ENCODE measurements at places on chromosomes 6 and 20.

DNA sequence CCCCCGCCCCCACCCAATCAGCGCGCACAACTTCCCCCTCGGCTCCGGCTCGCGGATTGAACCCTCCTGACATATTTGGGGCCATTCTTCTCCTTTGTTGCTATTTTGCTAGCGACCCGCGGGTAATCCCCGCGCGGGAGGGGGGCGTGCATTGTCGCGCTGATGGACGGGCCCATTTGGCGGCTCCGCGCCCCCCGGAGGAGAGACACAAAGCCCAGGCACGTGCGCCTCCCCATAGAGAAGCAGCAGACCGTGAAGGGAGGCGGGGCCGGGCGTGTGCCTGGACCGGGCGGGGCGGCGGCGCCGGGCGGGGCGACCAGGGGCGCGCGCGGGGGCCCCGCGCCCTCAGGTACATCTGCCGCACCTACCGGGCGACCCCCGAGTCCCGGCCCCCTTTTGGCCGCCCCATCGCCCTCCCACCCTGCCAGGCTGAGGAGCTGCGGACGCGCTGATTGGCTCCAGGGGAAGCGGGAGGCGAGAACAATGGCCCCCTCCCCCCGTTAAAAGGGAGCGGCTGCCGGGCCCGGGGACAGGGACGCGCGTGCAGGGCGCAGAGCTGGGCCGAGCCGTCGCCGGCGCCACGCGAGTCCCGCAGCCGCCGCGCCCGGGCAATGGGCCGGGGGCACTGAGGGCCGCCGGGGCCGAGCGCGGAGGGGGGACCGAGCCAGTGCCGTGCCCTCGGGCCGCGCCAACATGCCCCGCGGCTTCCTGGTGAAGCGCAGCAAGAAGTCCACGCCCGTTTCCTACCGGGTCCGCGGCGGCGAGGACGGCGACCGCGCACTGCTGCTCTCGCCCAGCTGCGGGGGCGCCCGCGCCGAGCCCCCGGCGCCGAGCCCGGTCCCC lies at the start of gene INSM1:
Gene INSM1, plus strand, starts transcription at position 530 of the 843 bp plus-strand sequence. Its CDS starts 164 bp downstream, at position 694.
- no peaks in the 10 kb centered on the region for H3K4me1 ChIP-seq
- no peak for DNase-seq
- no peak within 1 kb of the TSS for H3K4me3 ChIP-seq
- no peaks in the 10 kb centered on the region for H3K36me3 ChIP-seq
- H3K27ac ChIP-seq = no peak within 1 kb of the TSS

DNA sequence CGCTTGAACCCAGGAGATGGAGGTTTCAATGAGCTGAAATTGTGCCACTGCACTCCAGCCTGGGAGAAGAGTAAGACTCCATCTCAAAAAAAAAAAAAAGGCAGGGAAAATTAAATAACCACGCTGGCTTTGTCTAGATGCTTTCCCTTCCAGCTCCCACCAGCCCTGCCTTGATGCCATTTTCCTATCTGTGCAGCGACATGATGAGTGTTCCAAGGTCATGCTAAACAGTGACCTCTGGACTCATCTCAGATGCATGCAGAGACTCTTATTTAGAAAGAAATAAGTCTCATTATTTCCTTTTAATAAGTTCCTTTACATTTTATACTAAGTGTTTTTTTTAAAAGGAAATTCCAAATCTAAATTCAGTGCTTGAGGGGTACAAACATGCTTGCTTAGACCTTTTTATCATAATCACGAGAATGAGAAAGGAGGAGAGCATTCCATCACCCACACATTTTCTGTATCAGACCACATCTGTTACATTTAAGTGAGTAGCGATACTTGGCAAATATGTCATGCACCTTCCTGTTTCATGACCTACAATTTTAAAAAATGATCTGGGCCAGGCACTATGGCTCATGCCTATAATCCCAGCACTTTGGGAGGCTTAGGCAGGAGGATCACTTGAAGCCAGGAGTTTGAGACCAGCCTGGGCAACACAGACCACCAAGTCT lies 101.1 kb upstream of the RREB1 start:
- no peaks in the 10 kb centered on the region for H3K36me3 ChIP-seq
- DNase-seq = no peak
- no peak overlapping the region for H3K27ac ChIP-seq

GRCh38 chr6:37513576-37513975 lies 13.9 kb upstream of the CCDC167 start:
- H3K27ac ChIP-seq = no peak overlapping the region
- no peaks in the 10 kb centered on the region for H3K36me3 ChIP-seq
- H3K4me1 ChIP-seq = peaks cover 43% of the 10 kb centered on the region

DNA sequence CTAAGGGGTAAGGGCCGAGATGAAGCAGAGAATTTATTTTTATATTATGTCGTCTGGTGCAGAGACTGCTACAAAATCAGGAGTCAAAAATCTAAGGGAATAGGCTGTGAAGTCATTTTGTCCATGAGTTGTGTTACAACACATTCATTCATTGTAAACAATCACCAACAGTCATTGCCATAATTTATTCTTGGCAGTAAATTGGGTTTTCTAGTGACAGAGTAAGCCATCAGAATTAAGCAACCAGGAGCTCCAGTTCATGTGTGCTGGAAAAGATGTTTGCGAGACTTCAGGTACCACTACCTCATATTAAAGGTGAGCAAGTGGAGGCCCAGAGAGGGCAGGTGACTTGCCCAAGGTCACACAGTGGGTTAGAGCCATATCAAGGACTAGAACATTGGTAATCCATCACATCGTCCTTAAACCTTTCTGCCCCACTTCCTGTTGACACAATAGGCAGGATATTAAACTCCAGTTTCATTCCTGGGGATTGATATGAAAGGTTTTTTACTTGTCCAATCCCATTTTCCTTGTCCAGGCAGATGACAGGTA lies 46.0 kb downstream of the E2F3 start:
- H3K36me3 ChIP-seq = peaks cover 46% of the 10 kb centered on the region
- H3K4me3 ChIP-seq = no peak overlapping the region
- no peaks in the 10 kb centered on the region for H3K27me3 ChIP-seq
- peaks cover 4% of the 10 kb centered on the region for H3K4me1 ChIP-seq

GRCh38 chr6:31405996-31406395 lies 2.6 kb downstream of the MICA start:
- peaks cover 21% of the 10 kb centered on the region for H3K36me3 ChIP-seq
- no peak for DNase-seq
- peaks cover 40% of the 10 kb centered on the region for H3K4me1 ChIP-seq
- H3K27me3 ChIP-seq = no peaks in the 10 kb centered on the region
- no peak overlapping the region for H3K4me3 ChIP-seq
- H3K27ac ChIP-seq = no peak overlapping the region

- DNase-seq = no peak
- no peaks in the 10 kb centered on the region for H3K4me1 ChIP-seq
- H3K27me3 ChIP-seq = no peaks in the 10 kb centered on the region
- H3K36me3 ChIP-seq = peaks cover 20% of the 10 kb centered on the region
Measured at GRCh38 chr20:41205313-41205712, 68.0 kb downstream of the PLCG1 start.

GRCh38 chr20:47927385-47927851 lies 142.1 kb upstream of the SULF2 start:
- no peak overlapping the region for H3K4me3 ChIP-seq
- no peak overlapping the region for H3K27ac ChIP-seq
- H3K4me1 ChIP-seq = no peaks in the 10 kb centered on the region
- no peaks in the 10 kb centered on the region for H3K36me3 ChIP-seq
- H3K27me3 ChIP-seq = no peaks in the 10 kb centered on the region

- no peak for DNase-seq
- no peak overlapping the region for H3K27ac ChIP-seq
- H3K4me1 ChIP-seq = no peaks in the 10 kb centered on the region
- no peak overlapping the region for H3K4me3 ChIP-seq
- H3K27me3 ChIP-seq = no peaks in the 10 kb centered on the region
- H3K36me3 ChIP-seq = peaks cover 21% of the 10 kb centered on the region
Measured at GRCh38 chr6:121285041-121285440, 49.2 kb downstream of the TBC1D32 start.

GRCh38 chr6:105313211-105313610 lies 89.7 kb downstream of the PREP start:
- no peaks in the 10 kb centered on the region for H3K4me1 ChIP-seq
- DNase-seq = no peak

GRCh38 chr6:143859891-143860660 lies 4.2 kb upstream of the ZC2HC1B start:
- H3K4me3 ChIP-seq = no peak overlapping the region
- H3K36me3 ChIP-seq = peaks cover 100% of the 10 kb centered on the region
- DNase-seq = no peak
- H3K4me1 ChIP-seq = no peaks in the 10 kb centered on the region
- no peaks in the 10 kb centered on the region for H3K27me3 ChIP-seq
